ENCODE measurements at places on chromosomes 3 and 15. TPM values are rescaled to one million over a fixed set of nuclear protein-coding genes. Genes with fewer than 3 reads are reported as not detected.

The IL17RD gene
- 0.92 TPM for polyA plus RNA-seq

The GP5 gene
- polyA plus RNA-seq: 0.16 TPM

The PDZRN3 gene
- polyA plus RNA-seq: 10.3 TPM

The LSAMP gene
- polyA plus RNA-seq: 7.9 TPM

The LRRC49 gene
- 8.6 TPM for polyA plus RNA-seq

The GPR176 gene
- 114 TPM for polyA plus RNA-seq

The RETNLB gene
- polyA plus RNA-seq: not detected

The BNC1 gene
- polyA plus RNA-seq: 0.34 TPM

The SLC12A8 gene
- polyA plus RNA-seq: 3.5 TPM

GRCh38 chr3:62451211-62451887, 78.0 kb upstream of the FEZF2 start:
- DNase-seq: no peak

- DNase-seq: peak; percentile 94
Observed at GRCh38 chr3:151283907-151284461, 5.6 kb upstream of the P2RY14 start.

DNA sequence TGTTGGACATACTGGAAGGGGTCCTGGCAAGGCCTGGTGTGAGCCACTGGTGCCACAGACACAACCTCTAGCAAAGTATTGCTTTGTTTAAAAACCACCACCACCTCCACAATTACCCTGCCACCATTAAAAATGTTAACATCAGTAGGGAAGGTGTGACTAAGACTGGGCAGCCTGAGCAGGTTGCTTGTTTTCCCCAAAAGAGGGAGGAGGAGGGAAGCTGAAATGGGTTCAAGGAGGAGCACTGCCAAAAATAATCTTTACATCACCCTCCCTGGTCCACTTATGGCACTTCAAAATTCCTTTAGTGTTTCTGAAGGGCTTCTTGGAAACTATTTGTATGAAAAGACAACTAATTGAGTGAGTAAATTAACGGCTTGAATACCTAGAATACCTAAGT, 99.8 kb upstream of the FGF7 start:
- no peak for DNase-seq

DNA sequence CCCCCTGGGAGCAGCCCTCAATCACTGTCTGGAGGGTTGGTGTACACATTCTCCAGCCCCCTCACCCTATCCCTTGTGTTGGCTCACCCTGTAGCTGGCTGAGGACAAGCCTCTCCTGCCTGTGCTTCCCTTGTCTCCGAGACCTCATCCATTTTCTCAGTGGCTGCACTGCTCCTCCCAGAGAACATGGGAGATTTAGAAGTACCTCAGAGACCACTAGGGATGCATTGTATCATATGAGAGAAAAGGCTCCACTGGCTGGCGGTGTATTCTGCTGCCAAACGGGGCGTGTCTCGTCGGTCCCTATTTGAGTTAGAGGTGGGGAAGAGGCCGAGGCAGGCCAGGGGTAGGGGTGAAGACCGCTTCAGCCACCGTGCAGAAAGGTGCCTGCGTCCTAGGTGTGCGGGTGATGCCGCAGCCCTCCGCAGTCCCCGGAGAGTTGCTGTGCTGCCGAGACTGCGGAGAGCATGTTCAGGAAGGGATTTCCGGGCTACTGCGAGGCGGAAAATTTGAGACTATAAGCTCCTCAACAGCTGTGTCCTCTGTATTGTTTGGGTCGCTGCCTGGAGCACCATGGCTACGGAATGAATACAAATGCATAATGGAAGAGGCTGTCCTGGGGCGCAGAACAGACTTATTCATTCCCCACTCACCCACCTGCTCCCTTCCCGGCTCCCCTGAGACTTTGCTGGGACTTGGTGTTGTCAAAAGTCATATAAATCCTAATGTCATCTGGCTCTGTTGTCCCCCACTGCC, 43.8 kb downstream of the SPSB4 start:
- peak; percentile 9 for DNase-seq

DNA sequence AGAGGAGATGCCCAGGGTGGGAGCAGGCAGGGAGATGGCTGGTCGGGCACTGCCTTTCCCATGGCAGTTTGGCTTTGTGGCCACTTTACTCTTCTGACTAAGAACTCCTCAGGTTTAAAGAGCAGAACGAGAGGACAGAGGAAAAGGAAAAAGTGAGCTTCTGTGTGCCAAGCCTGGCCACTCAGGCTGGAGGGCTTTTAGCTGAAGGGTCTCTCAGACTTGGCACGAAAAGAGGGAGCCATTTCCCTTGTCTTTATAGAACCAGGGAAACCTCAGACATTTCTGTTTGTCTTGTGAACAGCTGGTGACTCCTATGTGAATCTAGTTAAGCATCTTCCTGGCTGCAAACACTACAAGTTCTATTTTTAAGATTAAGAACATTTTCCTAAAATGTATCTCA, 23.3 kb upstream of the PSMD6 start:
- no peak for DNase-seq

DNA sequence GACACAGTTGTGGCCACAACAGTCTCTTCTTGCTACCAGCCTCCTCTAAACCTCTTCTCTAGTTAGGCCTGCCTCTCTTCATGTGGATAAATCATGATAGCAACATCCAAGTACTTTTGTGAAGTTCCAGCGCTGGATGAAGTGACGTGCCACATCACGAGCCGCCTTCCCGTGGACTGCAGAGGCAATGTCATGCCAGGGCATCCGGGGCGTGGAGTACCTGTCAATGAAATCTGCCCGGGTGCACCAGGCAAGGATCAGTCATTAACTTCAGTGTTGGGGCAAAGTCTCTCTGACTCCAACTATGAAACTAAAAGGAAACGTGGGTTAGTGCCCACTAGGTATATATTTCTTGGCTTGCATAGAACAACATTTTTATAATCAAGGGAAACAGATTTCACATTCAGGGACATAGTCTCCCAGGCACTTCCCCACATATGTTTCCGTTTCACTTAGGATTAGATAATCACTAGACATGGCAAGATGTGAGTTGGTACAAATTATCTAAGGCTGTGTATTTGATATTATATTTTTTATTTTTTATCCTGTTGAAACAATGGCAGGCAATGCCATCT, 133.6 kb downstream of the PLD1 start:
- no peak for DNase-seq

DNA sequence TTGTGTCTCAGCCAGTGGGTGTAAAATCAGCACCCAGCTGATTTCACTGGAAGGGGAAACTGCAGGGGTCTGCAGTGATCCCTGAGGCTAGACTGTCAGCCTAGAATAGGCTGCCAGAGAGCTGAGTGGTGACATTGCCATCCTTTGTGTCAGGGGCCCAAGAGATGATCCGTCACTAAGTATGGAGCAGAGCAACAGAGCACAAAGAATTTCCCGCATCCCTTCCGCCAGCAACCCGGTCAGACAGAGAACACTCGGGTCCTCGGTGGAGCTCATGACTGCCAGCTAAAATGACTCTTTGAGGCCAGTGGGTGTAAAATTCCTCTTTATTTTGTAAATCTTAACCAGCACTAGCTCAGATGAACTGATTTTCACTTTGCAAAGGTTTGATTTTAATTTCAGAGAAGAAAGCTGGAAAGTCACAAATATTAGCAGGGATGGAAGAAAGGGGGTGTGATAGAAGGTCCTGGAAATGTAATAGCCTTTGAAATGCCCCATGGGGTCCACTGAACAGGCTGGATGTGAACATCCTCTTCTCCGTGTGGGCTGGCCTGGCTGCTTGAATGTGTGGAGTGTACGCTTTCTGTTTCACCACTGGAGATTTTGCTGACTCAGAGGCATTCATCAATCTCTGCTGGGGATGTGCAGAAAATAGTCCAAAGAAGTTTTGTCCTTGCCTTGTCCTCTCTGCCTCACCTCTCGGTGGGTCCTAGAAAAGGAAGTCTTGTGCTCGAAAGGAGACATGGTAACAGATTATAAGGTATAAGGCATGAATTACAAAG, 138.8 kb downstream of the SV2B start:
- no peak for DNase-seq

DNA sequence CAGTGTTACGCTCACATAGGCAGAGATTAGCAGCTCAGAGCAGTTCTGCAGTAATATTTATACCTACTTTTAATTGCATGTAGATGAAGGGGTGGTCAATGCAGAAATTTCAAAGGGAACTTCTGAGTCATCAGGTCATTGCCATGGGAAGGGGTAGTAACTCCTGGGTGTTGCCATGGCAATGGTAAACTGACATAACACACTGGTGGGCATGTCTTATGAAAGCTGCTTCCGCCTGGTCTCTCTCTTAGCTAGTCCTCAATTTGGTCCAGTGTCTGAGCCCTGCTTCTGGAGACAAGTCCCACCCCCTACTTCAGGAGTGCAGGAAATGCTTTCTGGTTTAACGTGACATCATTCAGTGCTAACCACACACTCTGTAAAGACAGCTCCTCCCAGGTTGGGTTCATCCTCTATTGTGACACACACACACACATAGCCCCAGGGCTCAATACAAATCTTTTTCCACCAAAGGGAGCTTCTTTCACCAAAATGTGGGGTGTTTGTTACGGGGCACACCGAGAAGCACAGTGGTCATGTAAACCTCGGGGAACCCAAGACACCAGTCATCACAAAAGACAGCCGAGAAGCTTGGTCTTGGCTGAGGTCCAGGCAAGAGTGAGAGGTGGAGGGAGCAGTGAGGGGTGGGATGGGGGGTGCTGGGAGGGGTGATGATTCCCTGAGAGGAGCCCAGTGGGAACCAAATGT, 74.5 kb downstream of the TLE3 start:
- DNase-seq: peak; percentile 75

DNA sequence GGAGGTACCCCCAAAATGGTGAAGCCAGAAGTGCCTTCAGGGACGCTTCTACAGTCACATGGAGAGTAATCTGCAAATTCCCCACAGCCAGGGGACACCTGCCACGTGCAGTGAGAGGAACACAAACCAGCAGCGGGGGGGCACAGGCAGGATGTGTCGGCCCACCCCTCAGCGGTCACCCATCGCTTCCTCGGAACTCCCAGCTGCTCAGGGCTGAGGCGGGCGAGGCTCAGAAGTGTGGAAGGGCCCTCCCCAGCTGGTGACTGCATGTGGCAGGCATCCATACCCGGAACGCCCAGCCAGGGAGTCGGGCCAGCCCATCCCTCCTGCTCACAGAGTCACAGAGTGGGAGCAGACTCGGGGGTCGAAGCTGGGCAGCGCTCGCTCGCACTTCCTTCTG, 63.7 kb downstream of the SLC12A8 start:
- peak; percentile 33 for DNase-seq

DNA sequence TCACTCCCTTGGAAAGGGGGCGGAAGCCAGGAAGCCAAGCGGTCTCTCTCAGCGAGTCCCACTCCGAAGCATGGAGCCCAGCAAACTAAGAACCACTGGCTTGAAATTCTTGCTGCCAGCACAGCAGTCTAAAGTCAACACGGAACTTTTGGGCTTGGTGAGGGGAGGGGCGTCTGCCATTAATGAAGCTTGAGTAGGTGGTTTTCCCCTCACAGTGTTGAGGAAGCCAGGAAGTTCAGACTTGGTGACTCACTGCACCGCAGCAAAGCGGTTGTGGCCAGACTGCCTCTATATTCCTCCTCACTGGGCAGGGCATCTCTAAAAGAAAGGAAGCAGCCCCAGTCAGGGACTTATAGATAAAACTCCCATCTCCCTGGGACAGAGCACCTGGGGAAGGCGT, 665.4 kb upstream of the CBLB start:
- peak; percentile 35 for DNase-seq

- DNase-seq: peak; percentile 87
Observed at GRCh38 chr3:174270841-174271240, 588.3 kb upstream of the NAALADL2 start.

- peak; percentile 80 for DNase-seq
Observed at GRCh38 chr3:37800022-37800551, 61.6 kb upstream of the CTDSPL start.

- DNase-seq: peak; percentile 69
Observed at GRCh38 chr15:40825661-40826422, 2.7 kb downstream of the PPP1R14D start.

- no peak for DNase-seq
Observed at GRCh38 chr15:47861111-47861903, 144.0 kb downstream of the SEMA6D start.

- DNase-seq: peak; percentile 12
Observed at GRCh38 chr15:92068121-92068520, 214.6 kb downstream of the SLCO3A1 start.

DNA sequence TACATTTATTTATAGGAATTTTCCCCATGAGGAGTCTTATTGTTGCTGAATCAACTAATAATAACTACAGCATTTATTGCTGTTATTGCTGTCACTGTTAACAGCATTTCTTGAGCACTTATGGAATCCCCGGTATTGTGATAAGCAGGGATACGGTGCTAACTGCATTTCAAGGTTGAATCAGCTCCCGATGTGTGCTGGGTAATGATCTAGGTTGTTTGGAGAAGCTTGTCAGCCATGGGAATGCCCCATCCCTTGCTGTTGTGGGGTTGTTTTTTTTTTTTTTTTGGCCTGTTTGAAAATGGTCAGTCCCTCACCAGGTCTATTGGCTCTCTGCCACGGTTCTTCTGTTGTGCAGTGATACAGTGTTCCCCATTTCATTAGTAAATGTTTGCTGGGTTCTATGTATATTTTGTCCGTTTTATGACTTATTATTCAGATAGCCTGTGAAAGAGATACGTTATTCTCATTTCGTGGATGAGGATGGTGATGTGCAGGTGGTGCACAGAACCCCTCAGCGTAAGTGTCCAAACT, 48.5 kb downstream of the MED12L start:
- DNase-seq: no peak

GRCh38 chr15:91694831-91695210, 158.7 kb upstream of the SLCO3A1 start:
- DNase-seq: peak; percentile 47

DNA sequence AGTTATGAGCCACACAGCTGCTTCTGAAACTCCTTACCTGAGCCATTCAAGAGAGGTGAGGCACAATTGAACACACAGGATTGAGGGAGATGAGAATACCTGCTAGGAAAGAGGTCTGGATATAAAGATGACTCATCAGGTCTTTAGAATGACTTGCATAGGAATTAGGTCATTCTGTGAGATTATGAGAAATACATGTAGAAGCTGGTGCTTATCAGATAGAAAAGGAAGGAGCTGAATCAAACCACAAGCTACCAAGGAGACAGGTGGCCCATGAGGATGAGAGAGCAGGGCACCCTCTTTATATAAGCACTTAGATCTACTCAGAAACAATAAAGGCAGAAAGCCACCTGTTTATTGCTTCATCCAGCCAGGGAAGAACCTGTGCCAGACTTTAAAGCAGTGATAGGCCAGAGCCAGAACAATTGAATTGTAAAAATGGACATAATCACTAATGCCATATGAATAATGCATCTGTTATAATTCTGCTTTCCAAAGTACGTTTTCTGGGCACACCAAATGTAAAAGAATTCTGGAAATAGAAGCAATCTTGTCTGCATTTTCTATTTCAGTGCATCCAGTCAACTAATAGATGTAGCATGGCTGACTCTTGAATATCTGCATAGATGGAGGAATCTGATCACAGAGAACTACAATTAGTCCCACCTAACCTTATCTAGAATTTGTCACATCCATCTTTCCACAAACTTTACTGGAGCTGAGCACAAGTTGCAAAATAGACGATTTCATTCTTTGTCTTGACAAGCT, 74.9 kb downstream of the PIK3R4 start:
- DNase-seq: peak; percentile 16

DNA sequence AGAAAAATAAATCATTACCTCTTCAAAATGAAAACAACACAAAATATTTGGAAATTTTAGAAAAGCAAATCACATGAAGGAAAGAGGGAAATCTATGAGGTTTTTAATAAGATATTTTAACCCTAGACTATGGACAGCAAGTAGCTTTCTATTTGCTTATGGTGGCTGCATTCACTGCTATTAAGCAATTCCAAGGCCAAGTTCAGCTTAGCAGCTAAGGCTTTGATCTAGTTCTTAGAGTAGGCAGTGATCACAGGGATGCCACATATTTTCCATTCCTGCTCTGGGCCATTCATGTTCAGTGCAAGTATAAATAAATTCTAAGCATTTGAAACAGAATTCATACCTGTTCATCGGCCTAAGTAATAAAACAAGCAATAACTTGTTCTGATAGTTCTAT, 235.3 kb downstream of the CDIN1 start:
- DNase-seq: peak; percentile 21

Data from IMR-90 (cell line).